Stimulated activated CD8-positive, alpha-beta memory T cell treated with anti-CD3 and anti-CD28 coated beads, Interleukin-4, amount 100 ng/mL, for 1 hour (primary cell): ENCODE measurements at places on chromosomes 3 and 15.

DNA sequence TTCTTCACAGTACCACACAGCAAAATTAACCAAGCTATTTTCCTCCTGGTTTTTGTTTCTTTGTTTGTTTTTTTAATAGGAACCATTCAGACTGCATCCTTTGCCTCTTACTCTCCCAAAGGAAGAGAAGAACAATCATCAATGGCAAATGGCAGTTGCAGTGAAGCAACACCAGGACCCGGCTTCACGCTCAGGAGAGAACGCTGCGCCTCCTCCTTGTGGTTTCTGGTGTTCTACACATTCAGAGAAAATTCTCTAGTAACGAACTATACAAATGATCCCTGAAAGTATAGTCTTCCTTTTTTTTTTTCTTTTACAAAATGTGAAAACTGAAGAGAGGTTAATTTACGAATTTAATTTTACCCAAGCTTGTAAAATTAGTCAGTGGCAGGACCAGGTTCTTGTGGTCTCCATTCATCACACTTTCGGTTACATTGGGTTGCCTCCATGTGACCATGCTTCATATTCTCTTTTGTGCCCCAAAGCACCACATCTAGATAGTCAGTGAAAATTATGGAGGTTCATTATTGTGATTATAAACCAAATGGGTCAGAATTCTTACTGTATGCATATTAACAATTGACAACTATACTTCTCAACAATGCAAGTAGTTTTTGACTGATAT lies 10.6 kb upstream of the MINDY2 start:
- DNase-seq, result no peak

DNA sequence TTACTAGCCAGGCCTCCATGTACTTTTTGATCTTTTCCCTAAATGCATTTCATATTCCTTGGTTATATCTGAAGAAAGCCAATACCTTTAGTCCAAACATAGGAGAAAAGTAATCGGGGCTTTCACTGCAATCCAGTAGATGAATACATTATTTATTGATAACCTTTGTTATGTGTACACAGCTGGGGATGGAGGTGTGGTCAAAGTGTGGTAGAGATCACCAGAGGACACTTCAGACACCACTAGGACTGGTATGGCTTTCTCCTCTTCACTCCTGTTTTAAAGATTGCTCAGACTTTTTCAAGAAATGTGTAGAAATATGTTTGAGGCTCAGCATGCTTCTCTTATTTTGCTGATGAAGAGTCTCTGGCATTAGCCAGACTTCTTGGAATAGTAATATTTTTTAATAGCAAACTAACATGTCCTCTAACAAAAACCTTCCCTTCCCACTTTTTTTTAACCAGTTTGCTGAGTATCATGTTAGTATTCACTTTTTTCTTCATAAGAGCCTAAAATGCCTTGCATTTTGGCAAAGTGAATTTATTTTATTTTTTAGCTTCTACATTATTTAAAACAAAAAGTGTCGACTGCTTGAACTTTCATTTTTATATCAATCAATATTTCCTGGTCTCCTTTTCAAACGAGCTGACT lies 65.6 kb upstream of the MBNL1 start:
- DNase-seq, result no peak

DNA sequence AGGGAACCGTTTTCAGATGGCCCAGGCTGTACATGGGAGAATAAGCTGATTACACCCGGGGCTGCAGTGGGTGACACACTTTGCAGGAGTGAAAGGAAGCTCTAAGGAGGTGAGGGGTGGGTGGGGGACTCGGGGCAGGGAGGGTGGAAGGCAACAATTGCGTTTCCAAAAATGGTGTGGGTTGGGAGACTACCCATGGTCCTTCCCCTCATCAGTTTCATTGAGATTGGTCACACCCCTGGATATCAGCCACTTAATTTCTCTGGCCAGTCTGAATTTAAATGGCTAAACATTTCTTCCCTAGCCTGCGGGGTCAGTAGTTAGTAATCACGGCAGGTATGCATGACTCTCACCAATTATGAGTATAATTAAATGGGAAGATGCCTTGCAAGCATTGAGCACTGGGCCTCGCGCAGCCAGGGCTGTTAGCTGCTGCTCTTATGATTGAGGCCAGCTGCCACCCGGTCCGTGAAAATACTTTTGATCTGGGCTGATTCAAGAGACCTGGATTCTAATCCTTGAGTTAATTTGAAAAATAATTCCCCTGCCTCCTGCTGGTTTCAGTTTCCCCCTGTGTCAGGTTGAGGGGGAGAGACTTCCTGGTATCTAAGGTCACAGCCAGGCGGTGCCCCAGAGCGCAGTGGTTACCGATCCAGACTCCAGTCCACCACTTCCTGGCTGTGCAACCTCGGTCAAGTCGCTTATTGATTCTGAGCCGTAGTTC lies 23.3 kb downstream of the SLC6A6 start:
- DNase-seq, result no peak

DNA sequence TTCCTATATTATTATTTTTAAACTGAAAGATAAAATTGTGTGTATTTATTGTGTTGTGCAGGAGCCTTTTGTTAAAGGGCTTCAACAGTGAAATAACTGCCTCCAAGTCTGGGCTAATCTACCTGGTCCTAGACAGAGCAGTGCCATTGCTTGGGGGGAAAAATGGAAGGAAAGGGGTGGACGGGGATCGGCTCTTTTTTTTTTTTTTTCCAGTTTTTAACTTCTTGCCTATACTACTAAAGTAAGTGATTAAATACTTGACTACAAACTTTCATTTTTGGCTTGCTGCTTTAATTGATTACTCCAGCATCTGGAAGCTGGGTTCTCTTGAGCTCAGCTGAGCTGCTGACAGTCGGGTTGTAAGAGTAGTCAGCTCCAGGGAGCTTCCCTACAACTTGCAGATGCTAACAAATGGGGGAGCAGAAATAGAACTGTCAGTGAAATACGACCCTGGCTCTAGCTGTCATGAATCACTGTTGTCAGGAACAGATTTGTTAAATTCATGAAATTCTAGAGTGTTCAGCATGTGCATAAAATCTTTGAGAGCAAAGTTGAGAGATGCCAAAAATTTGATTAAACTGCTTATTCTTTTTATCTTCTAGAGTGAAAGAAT lies 276.7 kb downstream of the ROBO1 start:
- DNase-seq, result no peak

GRCh38 chr15:64990168-64990470 lies 405 bp upstream of the SPG21 start:
- DNase-seq, result no peak

GRCh38 chr3:7876741-7877297 lies 624.8 kb upstream of the LMCD1 start:
- DNase-seq, result no peak

GRCh38 chr3:172673210-172673679 lies 37.6 kb downstream of the NCEH1 start:
- peak; percentile 16 for DNase-seq

DNA sequence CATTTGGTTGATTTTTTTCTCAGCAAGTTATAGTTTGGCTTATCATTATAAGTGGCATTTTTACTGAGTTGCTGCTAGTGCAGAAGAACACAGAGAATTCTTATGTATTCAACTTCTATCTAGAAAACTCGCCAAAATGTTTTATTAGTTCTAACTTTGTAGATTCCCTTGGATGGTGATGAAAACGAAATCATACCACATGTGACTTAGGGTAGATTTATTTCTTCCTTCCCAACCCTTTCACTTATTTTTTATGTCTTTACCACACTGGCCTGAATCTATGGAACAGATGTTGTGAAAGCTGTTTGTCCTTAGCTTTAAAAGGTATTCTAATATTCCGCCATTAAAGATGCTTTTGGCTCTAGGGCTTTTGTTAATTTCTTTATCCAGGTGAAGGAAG lies 503.3 kb upstream of the CFAP20DC start:
- no peak for DNase-seq

GRCh38 chr3:43893727-43894126 lies 203.0 kb downstream of the ABHD5 start:
- DNase-seq, result no peak

DNA sequence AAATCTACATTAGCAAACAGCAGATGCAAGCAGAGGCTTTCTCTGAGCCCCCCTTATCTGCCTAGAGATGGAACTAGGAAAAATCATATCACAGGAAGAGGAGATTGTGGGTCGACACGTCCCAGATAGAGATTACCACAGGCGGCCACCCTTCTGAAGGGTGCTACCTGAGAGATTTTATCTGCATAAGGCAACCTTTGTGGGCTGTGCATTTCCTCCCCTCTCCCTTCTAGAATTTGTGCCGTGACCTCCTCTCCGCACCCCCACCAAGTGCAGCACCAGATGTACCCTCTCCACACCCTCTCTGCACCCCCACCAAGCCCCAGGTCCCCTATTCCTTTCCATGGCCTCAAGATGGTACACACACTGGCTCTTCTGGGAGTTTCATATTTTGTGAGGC lies 27.4 kb downstream of the METTL6 start:
- DNase-seq, result no peak

- no peak for DNase-seq
Observed at GRCh38 chr3:59442046-59442445, 392.2 kb upstream of the CFAP20DC start.

DNA sequence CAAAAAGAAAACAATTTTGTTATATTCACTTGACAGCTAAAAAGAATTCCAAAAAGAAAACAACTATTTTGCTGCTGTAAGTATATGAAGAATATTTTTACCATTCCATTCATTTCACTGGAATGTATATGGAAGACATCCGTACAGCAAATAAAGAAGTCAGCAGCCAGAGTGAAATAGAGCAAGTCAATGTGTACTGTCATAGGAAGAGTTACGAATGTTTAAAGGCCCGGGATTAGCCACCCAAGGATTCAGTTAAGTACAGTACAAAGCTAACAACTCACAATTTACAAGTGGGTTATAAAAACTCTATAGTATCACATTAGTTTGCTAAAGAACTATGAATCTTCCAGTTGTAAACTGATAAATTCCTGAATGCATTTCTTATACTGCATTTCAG lies 14.4 kb upstream of the XXYLT1 start:
- no peak for DNase-seq

DNA sequence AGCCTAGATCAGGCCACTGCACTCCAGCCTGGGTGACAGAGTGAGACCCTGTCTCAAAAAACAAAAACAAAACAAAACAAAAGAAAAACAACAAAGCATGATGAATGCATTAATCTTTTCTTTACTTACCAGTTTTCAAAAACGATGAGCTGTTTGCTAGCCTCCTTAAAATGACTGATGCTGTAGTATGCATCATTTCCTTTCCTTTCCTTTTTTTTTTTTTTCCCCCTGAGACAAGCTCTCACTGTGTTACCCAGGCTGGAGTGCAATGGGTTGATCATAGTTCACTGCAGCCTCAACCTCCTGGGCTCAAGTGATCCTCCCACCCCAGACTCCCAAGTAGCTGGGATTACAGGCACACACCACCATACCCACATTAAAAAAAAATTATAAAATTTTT lies 202.0 kb downstream of the ADAMTSL3 start:
- no peak for DNase-seq
